ENCODE measurements at places on chromosomes 6 and 20.

DNA sequence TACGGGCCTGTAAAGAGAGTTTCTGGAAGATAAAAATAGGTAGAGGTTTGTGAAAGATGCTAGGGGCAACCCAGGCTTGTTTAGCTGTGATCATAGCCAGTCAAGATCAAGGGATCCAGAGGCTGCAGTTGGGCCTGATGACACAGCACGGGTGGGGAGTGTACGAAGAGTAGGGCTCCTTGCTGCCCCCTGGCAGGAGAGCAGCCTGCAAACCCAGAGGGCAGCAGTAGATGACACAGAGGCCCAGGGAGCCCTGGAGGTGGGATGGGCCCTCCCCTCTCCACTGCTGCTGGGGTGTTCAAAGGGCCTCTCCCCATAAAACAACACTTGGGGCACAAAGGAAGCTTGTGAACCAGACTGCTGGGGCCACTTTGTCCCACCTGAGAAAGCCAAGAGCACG is 47.2 kb downstream of the VEGFA start:
- DNase-seq = no peak

- no peak for DNase-seq
These were observed 23.9 kb downstream of the SERPINB6 start for GRCh38 chr6:2947445-2947844.

DNA sequence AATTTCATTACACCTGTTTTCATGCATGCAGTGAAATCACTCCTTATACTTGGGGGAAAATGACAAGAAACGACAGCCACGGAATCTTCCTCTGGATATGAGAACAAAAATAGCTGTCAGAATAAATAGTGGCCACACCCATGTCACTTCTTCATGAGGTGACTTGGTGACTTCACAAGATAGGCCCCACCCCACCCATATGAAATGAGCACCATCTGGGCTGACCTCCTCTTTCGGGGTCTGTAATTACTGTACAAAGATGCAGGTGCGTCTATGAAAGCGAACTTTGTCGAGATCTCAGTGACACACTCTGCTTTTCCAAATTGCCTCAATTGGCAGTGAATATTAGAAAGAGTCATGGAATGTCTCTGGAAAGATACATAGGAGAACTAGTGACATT is 184.2 kb upstream of the CCN2 start:
- no peak for DNase-seq

- DNase-seq = no peak
These were observed 94.4 kb downstream of the LAMP5 start for GRCh38 chr20:9608639-9609340.

DNA sequence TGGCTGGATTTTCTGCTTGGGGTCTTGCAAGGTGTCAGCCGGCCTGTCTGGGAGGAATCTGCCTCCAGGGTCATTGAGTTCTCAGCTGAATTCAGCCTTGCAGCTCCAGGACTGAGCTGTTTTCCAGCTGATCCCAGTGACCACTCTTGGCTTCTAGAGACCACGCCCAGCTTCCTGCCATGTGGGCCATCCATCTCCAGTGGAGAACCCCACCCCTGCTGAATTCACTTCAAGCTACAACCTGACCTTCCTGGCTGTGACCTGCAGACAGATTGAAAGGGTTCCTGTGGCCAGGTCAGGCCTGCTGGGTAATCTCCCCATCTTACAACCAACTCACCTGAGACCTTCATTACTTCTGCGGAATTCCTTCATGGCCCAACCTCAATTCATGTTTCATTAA is 26.5 kb upstream of the SYNDIG1 start:
- DNase-seq = no peak

DNA sequence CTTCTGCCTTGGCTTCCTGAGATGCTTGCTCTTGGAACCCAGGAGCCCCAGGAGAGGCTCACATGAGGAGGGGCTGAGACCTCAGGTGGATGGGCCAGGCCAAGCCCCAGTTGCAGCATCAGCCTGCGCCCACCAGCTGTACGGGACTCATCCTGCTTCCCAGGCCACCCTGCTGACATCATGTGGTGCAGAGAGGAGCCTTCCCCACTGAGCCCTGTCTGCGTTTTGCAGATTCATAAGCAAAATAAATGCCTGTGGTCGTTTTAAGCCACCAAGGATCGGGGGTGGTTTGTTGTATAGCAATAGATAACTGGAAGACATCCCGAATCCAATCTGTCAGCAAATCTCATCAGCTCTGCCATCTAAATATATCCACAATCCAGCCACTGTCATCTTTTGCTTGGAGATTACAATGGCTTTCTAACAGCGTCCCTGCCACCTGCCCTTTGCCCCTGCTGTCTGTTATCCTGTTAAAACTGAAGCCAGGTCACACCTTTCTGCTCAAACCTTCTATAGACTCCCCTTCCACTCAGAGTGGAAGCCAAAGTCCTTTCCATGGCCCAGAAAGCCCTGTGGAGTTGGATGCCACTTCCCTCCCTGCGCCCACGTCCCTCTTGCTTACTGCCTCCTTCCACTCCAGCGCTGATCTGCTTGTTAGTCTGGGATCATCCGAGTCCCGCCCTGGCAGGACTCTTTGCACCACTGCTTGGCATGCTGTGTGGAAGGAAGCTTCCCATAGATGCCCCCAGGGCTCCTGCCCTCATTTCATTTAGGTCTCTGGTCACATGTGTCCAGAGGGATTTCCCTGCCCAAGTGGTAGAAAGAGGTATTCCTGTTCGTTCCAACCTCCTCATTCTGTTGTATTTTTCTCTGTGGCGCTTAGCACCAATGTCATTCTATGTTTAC is 24.0 kb upstream of the MLN start:
- DNase-seq = no peak

GRCh38 chr6:22444330-22444729 is 125.0 kb upstream of the HDGFL1 start:
- no peak for DNase-seq

GRCh38 chr6:114421199-114421598 is 78.4 kb upstream of the HS3ST5 start:
- DNase-seq = no peak

DNA sequence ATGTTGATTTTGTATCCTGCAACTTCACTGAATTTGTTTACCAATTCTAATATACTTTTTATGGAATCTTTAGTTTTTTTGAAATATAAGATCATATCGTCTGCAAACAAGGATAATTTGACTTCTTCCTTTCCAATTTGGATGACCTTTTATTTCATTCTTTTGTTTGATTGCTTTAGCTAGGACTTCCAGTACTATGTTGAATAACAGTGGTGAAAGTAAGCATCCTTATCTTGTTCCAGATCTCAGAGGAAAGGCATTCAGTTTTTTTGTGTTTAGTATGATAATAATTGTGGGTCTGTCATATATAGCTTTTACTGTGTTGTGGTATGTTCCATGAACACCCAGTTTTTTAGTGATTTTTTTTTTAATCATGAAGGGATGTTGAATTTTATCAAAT is 75.7 kb downstream of the GCLC start:
- no peak for DNase-seq

GRCh38 chr6:112061605-112062004 is 7.7 kb downstream of the CCN6 start:
- DNase-seq = no peak

- DNase-seq = no peak
These were observed at the start of gene CD24 for GRCh38 chr6:106974336-106974998. CD24 (minus strand) TSS chr6:106974729; CDS start chr6:106974646, 83 bp downstream.

DNA sequence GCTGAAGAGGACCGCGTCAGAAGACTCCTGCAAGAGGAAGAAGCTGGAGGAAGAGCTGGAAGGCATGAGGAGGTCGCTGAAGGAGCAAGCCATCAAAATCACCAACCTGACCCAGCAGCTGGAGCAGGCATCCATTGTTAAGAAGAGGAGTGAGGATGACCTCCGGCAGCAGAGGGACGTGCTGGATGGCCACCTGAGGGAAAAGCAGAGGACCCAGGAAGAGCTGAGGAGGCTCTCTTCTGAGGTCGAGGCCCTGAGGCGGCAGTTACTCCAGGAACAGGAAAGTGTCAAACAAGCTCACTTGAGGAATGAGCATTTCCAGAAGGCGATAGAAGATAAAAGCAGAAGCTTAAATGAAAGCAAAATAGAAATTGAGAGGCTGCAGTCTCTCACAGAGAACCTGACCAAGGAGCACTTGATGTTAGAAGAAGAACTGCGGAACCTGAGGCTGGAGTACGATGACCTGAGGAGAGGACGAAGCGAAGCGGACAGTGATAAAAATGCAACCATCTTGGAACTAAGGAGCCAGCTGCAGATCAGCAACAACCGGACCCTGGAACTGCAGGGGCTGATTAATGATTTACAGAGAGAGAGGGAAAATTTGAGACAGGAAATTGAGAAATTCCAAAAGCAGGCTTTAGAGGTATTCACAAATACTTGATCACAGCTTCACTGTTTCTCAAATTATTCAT is 8.9 kb upstream of the SNRNP48 start:
- no peak for DNase-seq

DNA sequence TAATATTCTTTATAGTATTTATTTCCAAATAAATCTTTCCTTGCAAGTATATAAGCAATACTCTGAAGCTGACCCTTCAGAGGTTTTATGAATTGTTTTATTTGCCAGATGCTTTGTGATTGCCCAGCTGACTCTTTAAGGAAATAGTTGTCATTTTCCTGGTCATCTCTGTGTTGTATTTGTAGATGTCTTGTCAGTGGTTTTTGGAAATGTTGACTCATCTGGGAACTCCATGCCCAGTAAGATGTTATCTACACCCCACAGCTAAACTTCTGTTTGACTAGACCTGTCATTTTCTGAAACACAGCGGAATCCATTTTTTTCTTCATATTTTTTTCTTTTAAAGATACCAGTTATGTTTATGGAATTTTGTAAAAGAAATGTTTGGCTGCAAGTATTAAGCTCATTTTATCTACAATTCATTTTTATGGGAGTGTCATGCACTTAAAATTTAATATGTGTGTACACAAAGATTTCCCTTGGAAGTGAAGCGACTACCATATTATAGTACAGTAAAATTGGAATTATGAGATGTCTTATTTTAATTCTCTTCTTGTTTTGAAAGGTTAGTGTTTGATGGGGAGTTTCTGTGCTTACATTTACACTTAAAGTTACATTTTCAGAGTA is 491.0 kb downstream of the NKAIN2 start:
- DNase-seq = no peak

DNA sequence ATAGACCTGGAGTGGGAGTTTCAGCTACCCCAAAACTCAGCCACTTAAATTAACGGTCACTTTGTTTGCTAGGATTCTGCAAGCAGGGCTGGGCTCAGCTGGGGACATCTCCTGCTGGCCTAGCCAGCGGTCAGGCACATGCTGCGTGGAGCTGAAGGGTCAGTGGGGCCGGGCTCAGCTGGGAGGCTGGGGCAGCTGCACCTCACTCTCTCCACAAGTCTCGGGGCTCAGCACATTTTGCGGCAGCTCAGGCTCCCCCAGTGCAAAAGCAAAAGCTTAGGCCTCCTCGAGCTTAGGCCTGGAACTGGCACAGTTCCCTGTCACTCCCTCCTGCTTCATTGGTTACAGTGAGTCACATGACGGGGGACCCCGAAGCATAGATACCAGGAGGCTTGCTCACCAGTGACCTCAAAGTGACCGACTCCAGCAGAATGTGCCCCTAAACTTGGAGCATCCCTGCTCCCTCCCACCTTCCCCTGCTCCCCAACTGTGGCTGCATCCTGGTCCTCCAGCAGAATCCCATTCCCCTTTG is 80.6 kb upstream of the CST7 start:
- no peak for DNase-seq

- DNase-seq = no peak
These were observed 30.5 kb downstream of the CDKAL1 start for GRCh38 chr6:20564777-20565176.

DNA sequence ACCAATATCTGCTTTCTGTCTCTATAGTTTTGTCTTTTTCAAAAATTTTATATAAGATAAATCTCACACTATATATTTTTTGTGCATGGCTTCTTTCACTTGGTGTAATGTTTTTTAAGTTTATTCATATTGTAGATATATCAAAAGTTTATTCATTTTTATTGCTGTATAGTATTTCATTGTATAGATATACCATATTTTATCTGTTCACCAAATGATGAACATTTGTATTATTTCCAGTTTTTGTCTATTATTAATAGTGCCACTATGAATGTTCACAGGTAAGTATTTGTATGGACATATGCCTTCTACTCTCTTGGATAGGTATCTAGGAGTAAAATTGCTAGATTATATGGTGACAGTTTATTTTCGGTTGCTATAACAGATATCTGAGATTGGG is 289.5 kb upstream of the CITED2 start:
- no peak for DNase-seq

- no peak for DNase-seq
These were observed 5.1 kb downstream of the BRPF3 start for GRCh38 chr6:36201612-36202011.

- no peak for DNase-seq
These were observed 21.4 kb downstream of the CRYBG1 start for GRCh38 chr6:106381881-106382280.

- peak; percentile 55 for DNase-seq
These were observed 534 bp downstream of the ZNF76 start for GRCh38 chr6:35259948-35260590.

DNA sequence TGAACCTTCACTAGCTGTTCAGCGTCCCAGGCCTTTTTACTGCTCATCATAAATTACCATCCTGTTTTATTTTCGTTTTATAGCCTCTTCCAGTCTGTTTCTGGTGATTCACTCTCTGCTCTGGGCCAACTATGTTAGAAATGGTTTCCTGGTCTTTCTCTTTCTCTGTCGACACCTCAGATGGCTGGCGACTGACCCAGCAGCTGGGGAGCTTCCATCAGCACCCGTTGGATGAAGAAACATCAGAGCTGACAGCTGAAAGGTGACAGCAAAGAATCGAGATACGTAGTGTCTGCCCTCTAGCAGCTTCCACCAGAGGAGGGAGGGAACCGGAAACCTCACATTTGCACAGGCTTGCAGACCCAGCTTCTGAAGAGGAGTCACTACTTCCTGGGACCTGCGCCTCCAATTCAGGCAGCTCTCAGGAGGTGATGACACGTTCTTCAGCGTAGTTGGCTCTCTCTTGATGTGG is 82.9 kb upstream of the MLN start:
- no peak for DNase-seq

DNA sequence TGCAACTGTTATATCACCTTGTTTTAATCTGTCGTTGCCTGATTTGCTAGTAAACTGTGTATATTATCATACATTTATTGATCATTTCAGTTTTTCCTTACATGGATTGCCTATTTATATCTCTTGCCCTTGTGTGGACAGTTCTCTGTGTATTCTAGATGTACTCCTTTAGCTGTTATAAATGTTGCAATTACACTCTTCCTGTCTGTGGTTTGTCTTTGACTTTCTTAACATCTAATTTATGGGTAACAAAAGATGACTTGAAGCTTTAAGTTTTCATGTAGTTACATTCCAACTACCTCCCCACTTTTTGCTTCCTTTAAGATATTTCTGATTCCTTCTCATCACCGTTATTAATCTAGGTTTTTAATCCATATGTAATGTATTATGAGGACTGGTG is 22.6 kb downstream of the PLCB1 start:
- DNase-seq = no peak

DNA sequence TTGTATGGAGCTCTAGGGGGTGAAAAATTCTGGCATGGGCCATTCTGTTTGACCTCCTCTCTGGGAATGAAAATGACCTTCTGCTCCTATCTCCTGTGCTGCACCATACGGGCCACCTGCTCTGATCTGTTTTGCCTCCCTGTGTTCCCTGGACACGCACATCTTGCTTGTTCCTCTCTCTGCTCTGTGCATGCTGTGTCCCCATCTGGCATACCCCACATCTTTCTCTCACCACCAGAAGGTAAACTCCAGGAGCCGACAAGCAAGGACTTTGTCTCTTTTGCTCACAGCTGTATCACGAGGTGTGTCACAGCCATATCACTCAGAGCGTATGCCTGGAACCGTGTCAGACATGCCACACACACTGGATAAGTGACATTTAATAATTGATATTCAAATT is 208.4 kb upstream of the DTNBP1 start:
- DNase-seq = no peak

Measured in activated effector memory CD4-positive, alpha-beta T cell treated with Interleukin-2 at 50 U/mL for 16 hours (primary cell).